Osteocyte (in vitro differentiated cells): ENCODE measurements at places on chromosomes 16 and 17. TPM values are rescaled to one million over a fixed set of nuclear protein-coding genes. Genes with fewer than 3 reads are reported as not detected.

- H3K27ac ChIP-seq = no peak overlapping the region
- no peaks in the 10 kb centered on the region for H3K4me1 ChIP-seq
- H3K36me3 ChIP-seq = no peaks in the 10 kb centered on the region
- DNase-seq = no peak
- peaks cover 7% of the 10 kb centered on the region for H3K27me3 ChIP-seq
- no peak overlapping the region for H3K4me3 ChIP-seq
Measured at GRCh38 chr17:19426631-19427030, 15.6 kb downstream of the RNF112 start.

GRCh38 chr17:82860606-82861392, 21.0 kb upstream of the ZNF750 start:
- peak overlapping the region; percentile 63 for H3K27ac ChIP-seq
- H3K36me3 ChIP-seq = peaks cover 7% of the 10 kb centered on the region
- DNase-seq = no peak
- H3K27me3 ChIP-seq = no peaks in the 10 kb centered on the region

PYDC1 gene
- total RNA-seq = not detected in 2 replicates

METRNL gene
- total RNA-seq = 214 and 217 TPM in 2 replicates
